ENCODE measurements at places on chromosomes 12 and 14.

DNA sequence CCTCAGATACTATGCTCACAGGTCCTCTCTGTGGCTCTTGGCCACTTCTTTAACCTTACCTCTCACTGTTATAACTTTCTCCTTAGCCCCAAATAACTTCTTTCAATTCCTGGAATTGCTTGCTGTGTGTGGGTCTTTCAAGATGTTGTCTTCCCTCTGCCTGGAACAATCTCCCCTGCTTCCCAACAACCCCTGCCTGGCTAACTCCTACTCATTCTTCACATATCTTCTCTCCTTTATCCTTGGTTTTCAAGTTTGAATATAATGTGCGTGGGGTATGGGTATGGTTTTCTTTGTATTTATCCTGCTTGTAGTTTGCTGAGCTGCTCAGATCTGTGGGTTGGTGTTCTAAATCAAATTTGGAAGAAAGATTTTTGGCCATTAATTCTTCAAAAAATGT, 2.7 kb upstream of the WASHC3 start:
- ATAC-seq = no peak

DNA sequence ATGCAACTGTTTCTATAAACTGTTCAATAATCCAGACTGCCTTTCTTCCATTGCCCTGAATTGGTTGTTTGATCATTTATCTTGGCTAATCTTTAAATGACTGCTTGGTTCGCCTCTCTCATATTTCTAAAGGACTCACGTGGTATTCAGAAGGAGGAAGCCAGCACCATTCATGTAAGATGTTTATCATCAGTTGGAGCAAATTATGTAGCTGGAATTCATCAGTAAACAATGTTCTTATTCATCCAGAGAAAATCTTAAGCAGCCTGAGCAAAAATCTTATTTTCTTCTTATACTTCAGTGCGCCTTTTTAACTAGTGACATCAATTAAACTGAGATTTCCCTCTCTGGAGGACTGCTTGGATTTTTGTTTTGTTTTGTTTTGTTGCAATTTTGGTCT, 538.7 kb upstream of the TMEM132C start:
- ATAC-seq = no peak

GRCh38 chr12:61308220-61308619, 952.0 kb upstream of the USP15 start:
- no peak for ATAC-seq

DNA sequence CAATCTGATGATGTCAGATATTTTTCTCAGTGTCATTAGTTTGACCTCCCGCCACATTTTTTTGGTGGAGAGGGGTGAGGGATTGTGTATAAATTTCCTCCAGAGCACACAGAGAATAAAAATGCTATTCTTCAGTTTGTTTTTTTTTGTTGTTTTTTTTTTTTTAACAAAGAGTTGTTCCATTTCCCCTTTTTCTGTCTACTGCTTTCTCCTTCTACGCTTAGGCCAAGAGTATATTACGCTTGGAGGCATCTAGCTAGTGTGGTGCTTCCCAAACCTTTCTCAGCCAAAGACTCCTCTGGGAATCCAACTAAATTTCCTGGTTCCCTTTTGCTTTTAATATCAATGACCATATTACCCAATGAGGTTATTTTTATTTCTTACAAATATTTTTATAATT, 465.6 kb downstream of the ZFP36L1 start:
- no peak for ATAC-seq

- no peak for ATAC-seq
These were observed 168.6 kb upstream of the IFNG-AS1 start for GRCh38 chr12:67820694-67821093.

- peak; percentile 76 for ATAC-seq
These were observed 18.7 kb upstream of the HDAC7 start for GRCh38 chr12:47838286-47838931.

DNA sequence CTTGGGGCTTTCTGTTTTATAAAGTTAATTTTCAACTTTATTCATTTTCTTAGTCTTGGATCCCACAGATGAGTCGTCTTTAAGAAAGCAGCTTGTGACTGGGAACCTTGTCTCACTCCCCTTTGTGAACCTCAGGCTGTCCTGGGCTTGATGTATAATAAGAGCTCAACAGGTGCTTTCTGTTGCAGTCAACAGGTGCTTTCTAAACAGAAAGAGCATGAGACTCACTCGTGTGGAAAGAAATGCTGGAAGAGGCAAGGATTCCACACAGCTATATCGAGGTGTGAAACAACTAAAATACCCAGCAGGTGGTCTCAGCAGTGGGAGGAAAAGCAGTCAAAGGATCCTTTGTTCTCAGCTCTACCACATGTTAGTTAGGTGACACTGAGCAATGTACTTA, 398.9 kb downstream of the EGLN3 start:
- no peak for ATAC-seq

- ATAC-seq = no peak
These were observed 4.9 kb downstream of the PLD4 start for GRCh38 chr14:104929268-104930230.

DNA sequence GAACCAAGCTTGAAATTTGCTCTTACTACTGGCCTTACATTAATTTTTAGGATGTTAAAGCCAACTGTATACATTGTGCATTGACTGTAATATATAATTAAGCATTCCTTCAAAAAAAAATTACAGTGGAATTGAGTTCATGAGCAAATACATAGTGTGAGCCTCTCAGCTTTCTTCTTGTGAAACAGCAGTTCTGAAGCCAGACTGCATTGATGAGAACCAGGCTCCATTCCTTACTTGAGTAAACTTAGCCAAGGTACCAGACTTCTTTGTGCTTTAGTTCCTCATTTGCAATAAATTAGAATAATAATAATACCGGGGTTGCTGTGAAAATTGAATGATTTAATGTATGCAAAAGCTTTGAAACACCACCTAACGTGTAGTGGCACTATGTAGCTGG, 169.5 kb downstream of the ANO4 start:
- no peak for ATAC-seq

GRCh38 chr12:38921025-38921677, 15.8 kb upstream of the CPNE8 start:
- peak; percentile 70 for ATAC-seq

- no peak for ATAC-seq
These were observed 29.7 kb downstream of the CPNE8 start for GRCh38 chr12:38875586-38876228.

- ATAC-seq = no peak
These were observed 46.2 kb downstream of the AACS start for GRCh38 chr12:125111403-125111802.

GRCh38 chr14:100544506-100545141, 42.6 kb downstream of the BEGAIN start:
- ATAC-seq = no peak

DNA sequence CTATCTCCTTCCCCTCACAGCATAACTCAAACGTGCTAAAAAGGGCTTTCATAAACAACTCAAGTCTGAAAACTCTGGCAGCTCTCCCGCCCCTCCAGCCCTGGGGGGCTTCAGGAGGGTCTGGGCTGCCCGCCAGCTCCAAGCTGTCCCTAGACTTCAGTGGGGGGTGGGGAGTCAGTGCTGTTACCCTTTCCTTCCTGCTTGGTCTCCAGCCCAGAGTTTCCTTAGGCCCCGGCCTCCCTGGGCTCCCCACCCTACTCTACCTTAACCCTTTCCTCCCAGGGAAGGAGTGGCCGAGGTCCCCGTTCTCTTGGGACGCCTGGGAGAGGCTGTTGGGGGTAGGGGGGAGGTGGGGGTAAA, 530 bp upstream of the NYNRIN start:
- ATAC-seq = peak; percentile 8

- no peak for ATAC-seq
These were observed 86.7 kb downstream of the PTGER2 start for GRCh38 chr14:52400846-52401245.

DNA sequence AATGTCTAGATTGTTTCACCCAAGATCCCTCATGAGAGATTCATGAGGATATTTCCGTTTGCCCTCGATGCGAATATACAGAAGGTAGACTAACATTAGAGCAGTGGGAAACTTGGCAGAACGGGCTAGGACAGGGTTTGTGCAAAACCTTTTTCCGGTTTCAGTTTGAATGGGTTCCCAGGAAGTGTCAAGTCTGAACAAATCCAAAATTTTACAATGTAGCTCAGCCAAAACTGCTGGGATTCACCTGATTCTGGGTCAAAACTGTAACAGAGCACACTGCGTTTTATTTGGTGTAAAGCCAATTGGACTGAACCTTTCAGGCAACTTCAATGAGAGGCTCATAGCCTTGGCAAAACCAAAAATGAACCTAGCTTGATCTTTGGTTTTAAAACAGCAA, 337.8 kb upstream of the DIO2 start:
- ATAC-seq = no peak

GRCh38 chr12:72406111-72406510, 133.9 kb downstream of the TRHDE start:
- ATAC-seq = no peak

- peak; percentile 65 for ATAC-seq
These were observed 490.9 kb upstream of the TBX3 start for GRCh38 chr12:115174920-115175319.

DNA sequence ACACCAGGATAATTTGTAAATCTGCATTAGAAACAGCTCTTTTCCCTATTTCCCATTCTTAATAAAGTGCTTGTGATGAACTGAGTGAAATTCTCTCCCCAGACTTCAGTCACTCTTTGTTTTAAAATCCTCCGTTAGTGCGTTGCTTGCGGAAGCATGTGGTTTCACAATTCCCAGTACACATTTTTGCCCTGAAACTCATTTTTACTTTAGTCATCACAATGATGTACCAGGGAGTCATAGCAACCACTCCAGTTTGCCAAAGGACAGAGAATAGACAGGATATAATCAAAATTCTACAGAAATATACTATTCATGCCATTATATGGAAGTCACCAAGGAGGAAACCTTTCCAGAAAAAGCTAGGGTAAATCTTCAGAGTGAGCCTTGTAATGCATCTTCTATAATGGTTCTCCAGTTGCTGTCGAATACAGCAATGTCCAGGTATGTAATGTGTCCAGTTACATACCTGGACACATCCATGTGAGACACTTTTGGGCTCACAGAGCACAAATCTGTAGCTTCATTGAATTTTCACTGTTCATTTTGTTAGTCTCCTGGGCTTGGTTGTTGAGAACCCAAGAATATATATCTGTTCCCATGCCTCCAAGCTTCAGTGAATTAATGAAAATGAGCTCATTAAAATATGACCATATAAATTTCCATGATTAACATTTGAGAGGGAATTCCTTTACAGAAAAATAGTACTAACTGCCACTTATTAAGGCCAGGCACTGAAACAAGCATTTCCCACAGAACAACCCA, 57.8 kb downstream of the GPR135 start:
- ATAC-seq = peak; percentile 50

GRCh38 chr12:127729381-127729780, 537.6 kb upstream of the TMEM132C start:
- no peak for ATAC-seq

GRCh38 chr12:49853671-49854070, 10.8 kb upstream of the BCDIN3D start:
- ATAC-seq = no peak

GRCh38 chr12:45669093-45669492, 60.4 kb upstream of the ARID2 start:
- no peak for ATAC-seq

GRCh38 chr14:68982581-68982980, 3.5 kb upstream of the ACTN1 start:
- no peak for ATAC-seq

DNA sequence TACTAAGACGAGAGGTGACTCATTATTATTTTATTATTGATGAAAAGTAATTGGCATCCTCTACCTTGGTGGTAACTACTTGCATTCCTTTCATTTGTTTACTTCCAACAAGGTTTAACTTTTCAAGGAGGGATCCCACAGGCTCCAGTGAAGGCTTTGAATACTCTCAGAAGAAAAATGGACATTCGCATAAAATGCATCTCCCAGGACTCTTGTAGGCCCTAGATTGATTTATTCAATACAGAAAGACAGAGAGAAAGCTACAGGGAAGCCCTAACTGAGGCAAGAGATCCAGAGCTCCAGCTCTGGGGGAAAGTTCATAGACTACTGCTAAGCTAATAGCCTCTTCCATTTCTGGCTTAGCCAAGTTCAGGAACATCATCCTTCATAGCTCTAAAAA, 87.0 kb downstream of the TBX5 start:
- no peak for ATAC-seq

- ATAC-seq = no peak
These were observed 10.2 kb downstream of the VCPKMT start for GRCh38 chr14:50106178-50106577.

DNA sequence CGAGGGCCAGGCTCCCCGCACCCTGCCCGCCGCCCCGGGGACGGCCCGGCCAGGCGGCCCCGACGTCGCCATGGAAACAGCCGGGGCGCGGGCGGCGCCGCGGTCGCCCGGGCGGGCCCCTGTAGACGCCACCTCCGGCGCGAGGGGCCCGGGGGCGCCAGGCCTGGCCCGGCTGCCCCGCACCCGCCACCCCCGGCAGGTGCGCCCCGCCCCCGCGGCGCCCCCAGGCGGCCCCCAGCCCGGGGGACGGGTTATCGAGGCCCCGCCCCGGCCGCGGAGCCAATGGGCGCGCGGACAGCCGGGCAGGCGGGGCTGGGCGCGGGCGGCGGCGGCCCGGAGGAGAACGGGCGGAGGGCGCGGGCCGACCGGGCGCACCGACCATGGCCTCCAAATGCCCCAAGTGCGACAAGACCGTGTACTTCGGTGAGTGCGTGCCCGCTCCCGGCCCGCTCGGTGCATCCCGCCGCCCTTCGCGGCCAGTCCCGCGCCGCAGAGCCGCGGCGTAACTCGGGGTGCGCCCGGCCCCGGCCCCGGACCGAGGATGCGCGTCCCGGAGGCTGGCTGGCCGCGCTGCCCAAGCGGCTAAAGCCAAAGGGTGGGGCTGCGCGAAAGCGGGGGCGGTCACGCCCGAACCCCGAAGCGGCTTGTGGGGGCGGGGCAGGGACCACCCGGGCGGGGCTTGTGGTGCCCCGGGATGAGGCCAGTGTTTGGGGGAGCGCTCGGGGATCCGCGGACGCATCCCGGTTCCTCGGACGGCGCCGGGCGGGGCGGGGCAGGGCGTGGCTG, at the start of gene CRIP2:
Gene CRIP2 (plus strand): TSS at position 339 of the 786 bp plus-strand sequence. CDS start 42 bp downstream, at position 381.
- peak; percentile 3 for ATAC-seq

GRCh38 chr12:116693286-116694227, 44.3 kb downstream of the SPRING1 start:
- ATAC-seq = peak; percentile 38

- ATAC-seq = no peak
These were observed 111.0 kb downstream of the BBS10 start for GRCh38 chr12:76237086-76237701.

DNA sequence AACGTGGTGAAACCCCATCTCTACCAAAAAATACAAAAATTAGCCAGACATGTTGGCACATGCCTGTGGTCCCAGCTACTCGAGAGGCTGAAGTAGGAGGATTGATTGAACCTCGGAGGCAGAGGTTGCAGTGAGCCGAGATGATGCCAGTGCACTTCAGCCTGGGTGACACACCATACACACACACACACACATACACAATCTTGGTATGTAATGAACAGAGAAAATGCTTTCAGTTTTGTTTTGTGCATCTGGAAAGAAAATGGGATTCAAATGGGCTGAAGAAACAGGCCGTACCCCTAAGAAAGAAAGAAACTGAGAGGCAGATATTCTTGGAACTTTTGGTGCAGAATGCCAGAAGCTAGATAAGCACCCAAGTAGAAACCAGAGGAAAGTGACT, 107.2 kb downstream of the PDE3A start:
- no peak for ATAC-seq

- ATAC-seq = no peak
These were observed 8.0 kb downstream of the AQP6 start for GRCh38 chr12:49980501-49981349.

GRCh38 chr12:13000616-13000924, 505 bp upstream of the HEBP1 start:
- ATAC-seq = peak; percentile 75

Data from SK-N-SH treated with all-trans-retinoic acid at 6 μM for 48 hours (cell line).